ENCODE measurements at places on chromosomes 7 and 10.

- DNase-seq: no peak
- no peaks in the 10 kb centered on the region for H3K36me3 ChIP-seq
- no peak overlapping the region for H3K4me3 ChIP-seq
- no peaks in the 10 kb centered on the region for H3K4me1 ChIP-seq
- H3K27ac ChIP-seq: no peak overlapping the region
These were observed 97.0 kb upstream of the RET start for GRCh38 chr10:42979721-42980467.

DNA sequence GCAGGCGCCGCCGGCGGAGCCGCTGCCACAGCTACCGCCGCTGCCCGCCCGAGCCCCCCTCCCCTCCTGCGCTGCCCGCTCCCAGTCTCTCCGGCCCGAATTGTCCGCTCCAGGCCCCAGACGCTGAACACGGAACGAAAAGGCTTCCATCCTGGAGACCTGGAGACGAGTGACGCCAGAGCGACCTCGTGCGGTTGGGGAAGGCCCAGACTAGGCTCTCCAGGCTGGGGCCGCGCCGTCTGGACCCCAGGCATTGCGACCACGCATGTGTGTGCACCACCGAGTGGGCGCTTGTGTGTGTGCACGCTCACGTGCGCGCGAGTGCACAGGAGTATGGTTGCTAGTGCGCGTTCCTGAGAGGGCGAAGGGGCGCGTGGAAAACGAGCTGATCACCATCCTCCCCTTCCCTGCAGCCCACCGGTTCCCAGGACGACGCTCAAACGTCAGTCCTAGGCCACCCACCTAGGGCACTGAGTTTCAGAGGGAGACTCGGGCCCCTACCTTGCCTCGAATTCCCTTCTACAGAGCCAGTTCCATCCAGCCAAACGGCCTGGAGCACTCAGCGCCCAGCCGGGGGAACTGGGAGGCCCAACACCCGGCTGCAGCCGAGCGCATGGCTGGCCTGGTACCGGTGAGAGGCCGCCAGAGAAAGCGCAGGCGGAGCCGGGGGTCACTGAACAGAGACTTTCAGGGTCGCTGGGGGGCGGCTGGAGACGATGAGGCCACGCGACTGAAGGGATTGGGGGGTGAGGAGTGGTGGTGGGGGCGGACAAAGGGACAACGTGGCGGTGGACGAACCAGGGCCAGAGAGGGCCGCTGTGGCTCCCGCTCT, 11.6 kb downstream of the LBX1 start:
- peak; percentile 59 for DNase-seq
- no peaks in the 10 kb centered on the region for H3K27me3 ChIP-seq
- H3K36me3 ChIP-seq: no peaks in the 10 kb centered on the region
- no peak overlapping the region for H3K4me3 ChIP-seq
- peaks cover 9% of the 10 kb centered on the region for H3K4me1 ChIP-seq
- no peak overlapping the region for H3K27ac ChIP-seq

DNA sequence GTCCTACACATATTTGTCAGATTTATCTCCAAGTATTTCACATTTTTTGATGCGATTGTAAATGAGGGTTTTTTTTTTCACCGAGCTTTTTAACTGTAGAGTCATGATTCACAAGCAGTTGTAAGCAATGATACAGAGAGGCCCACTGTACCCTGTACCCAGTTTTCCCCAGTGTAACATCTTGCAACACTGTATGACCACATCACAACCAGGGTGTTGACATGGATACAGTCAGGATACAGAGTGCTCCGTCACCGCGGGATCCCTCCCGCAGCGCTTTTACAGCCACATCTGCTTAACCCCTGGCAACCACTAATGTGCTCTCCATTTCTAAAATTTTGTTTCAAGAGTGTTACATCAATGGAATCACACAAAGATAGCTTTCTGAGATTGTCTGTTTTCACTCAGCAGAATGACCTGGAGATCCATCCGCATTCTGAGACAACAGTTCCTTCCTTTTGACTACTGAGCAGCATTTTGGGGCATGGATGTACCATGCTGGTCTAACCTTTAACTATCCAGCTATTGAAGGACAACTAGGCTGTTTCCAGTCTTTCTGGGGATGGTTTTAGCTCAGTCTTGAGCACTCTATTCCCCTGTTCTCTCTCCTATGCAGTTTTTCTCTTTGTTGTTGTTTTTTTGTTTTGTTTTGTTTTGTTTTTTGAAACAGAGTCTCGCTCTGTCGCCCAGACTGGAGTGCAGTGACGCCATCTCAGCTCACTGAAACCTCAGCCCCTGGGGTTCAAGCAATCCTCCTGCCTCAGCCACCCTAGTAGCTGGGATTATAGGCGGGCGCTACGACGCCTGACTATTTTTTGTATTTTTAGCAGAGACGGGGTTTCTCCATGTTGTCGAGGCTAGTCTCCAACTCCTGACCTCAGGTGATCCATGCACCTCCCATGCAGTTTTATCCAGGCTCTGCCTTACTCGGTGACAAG, 25.9 kb downstream of the GPRIN2 start:
- peaks cover 3% of the 10 kb centered on the region for H3K4me1 ChIP-seq
- no peaks in the 10 kb centered on the region for H3K36me3 ChIP-seq
- H3K4me3 ChIP-seq: no peak overlapping the region
- H3K27ac ChIP-seq: no peak overlapping the region

DNA sequence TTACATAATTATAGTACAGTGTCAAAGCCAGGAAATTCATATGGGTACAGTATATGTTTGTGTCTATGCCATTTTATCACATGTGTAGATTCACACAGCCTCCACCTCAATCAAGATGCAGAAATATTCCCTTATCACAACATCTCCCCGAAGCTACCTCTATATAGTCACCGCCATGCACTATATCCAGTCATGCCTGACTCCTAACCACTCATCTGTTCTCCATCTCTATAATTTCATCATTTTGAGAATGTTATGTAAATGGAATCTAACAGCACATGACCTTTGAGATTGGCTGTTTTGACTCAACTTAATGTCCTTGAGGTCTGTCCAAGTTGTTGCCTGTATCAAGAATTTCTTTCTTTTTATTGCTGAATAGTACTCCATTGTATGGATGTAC, 22.3 kb upstream of the SLC25A13 start:
- no peaks in the 10 kb centered on the region for H3K36me3 ChIP-seq
- no peak overlapping the region for H3K4me3 ChIP-seq
- H3K27ac ChIP-seq: no peak overlapping the region
- H3K27me3 ChIP-seq: no peaks in the 10 kb centered on the region
- 0 out of 2 replicates have a peak, but pooled peaks cover under 1% of the 10 kb centered on the region for H3K4me1 ChIP-seq
- no peak for DNase-seq

DNA sequence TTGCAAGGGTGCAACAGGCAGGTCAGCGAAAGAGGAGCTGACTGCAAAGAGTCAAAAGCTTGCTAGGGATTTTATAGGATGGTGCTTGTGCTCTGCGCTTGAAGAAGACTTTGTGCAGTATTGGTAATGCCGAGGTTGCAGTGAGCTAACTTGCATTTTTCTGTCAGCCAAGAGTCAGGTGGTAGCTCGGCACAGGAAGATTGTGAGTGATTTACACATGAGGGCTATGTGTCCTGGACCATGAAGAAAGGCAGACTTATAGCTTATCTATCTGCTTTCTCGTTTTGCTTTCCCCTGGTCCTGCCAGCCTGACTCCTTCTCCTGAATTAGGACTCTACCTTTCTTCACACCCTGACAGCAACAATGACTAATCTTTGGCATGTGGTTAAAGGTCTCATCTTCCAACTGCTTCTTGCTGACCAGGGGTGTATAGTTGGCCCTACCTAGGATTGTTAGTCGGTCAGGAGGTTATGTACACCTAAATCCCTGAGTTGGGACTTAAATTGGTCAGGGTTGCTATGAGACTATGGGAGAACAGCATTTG, 4.1 kb upstream of the SYPL1 start:
- no peak overlapping the region for H3K27ac ChIP-seq
- H3K4me3 ChIP-seq: no peak overlapping the region
- peaks cover 6% of the 10 kb centered on the region for H3K4me1 ChIP-seq
- no peak for DNase-seq

GRCh38 chr10:23351926-23352519, 7.4 kb upstream of the C10orf67 start:
- no peaks in the 10 kb centered on the region for H3K4me1 ChIP-seq
- no peaks in the 10 kb centered on the region for H3K36me3 ChIP-seq
- DNase-seq: no peak
- no peaks in the 10 kb centered on the region for H3K27me3 ChIP-seq
- no peak overlapping the region for H3K4me3 ChIP-seq

DNA sequence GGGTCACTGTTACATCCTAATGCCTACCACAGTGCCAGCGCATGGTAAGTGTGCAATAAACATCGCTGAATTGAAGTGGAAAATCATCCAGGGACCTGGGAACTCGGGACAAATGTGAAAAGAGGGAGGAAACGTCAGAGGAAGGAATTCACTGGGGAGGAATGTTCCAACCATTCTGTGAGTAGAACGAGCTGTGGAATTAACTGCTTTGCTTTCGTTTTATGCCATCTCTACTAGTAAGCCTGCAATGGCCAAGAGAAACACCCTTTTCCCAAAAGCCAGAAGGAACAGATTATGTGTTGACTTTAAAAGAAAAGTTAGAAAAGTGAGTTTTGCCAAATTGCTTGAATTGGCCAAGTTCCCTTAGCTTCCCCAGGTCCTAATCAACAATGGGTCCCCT, 1044.9 kb downstream of the TYW1 start:
- no peak overlapping the region for H3K4me3 ChIP-seq
- H3K4me1 ChIP-seq: no peaks in the 10 kb centered on the region
- no peaks in the 10 kb centered on the region for H3K36me3 ChIP-seq
- H3K27me3 ChIP-seq: no peaks in the 10 kb centered on the region

GRCh38 chr10:33333260-33334101, 986 bp downstream of the NRP1 start:
- DNase-seq: no peak
- H3K27ac ChIP-seq: peak overlapping the region; percentile 83
- peaks cover 28% of the 10 kb centered on the region for H3K4me1 ChIP-seq
- H3K36me3 ChIP-seq: no peaks in the 10 kb centered on the region
- H3K27me3 ChIP-seq: no peaks in the 10 kb centered on the region
- H3K4me3 ChIP-seq: peak overlapping the region; percentile 58

- no peaks in the 10 kb centered on the region for H3K36me3 ChIP-seq
- no peaks in the 10 kb centered on the region for H3K4me1 ChIP-seq
- H3K27me3 ChIP-seq: no peaks in the 10 kb centered on the region
- H3K27ac ChIP-seq: no peak overlapping the region
- DNase-seq: no peak
These were observed 2.3 kb upstream of the MDFIC start for GRCh38 chr7:114919587-114919986.

- H3K4me3 ChIP-seq: no peak overlapping the region
- H3K27me3 ChIP-seq: no peaks in the 10 kb centered on the region
- H3K36me3 ChIP-seq: peaks cover 7% of the 10 kb centered on the region
- H3K4me1 ChIP-seq: no peaks in the 10 kb centered on the region
- no peak overlapping the region for H3K27ac ChIP-seq
- no peak for DNase-seq
These were observed 6.2 kb downstream of the EIF3B start for GRCh38 chr7:2360796-2361195.

- H3K27me3 ChIP-seq: no peaks in the 10 kb centered on the region
- H3K4me1 ChIP-seq: peaks cover 9% of the 10 kb centered on the region
- no peak for DNase-seq
- no peak overlapping the region for H3K27ac ChIP-seq
These were observed 227.7 kb downstream of the FANK1 start for GRCh38 chr10:126124046-126124445.

GRCh38 chr7:66176914-66177313, 28.2 kb upstream of the TPST1 start:
- no peaks in the 10 kb centered on the region for H3K27me3 ChIP-seq

- H3K36me3 ChIP-seq: no peaks in the 10 kb centered on the region
- no peak overlapping the region for H3K4me3 ChIP-seq
- H3K27ac ChIP-seq: no peak overlapping the region
- no peaks in the 10 kb centered on the region for H3K27me3 ChIP-seq
- no peak for DNase-seq
These were observed 71.2 kb downstream of the GRB10 start for GRCh38 chr7:50711271-50712175.

GRCh38 chr7:123961771-123962170, 36.7 kb downstream of the SPAM1 start:
- H3K36me3 ChIP-seq: no peaks in the 10 kb centered on the region
- no peak overlapping the region for H3K27ac ChIP-seq
- DNase-seq: no peak
- no peak overlapping the region for H3K4me3 ChIP-seq
- H3K4me1 ChIP-seq: no peaks in the 10 kb centered on the region
- H3K27me3 ChIP-seq: no peaks in the 10 kb centered on the region

DNA sequence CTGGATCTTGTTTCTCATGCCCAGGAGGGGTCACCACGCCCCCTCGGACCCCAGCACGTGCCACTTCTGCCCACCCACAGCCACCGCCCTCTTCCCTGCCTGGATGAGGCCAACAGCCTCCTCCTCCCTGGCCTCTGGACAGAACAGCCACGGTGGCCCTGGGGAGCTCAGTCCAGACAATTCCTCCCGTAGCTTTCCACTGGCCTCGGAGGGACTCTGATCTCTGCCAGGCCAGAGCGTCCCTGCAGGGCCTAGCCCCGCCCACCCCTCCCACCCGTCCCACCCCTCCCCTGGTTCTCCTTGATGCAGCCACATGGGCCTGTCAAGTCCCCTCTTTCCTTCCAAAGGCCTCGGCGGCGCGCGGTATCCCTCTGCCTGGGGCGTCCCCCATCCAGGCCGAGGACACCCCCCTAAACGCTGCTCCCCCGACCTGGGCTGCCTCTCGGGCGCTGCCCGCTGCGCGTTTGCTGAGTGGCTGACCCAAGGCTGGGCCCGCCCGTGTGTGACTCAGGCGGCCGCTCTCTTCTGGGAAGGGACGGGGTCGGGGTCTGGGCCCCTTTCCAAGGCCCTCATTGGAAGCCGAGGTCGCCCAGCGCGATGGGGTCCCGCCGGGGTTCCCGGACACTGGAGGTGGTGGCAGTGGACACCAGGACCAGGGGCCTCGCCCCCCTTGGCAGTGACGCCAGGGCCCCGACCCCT, 557 bp downstream of the TMEM120A start:
- H3K27me3 ChIP-seq: no peaks in the 10 kb centered on the region
- peaks cover 2% of the 10 kb centered on the region for H3K36me3 ChIP-seq
- peak overlapping the region; percentile 87 for H3K27ac ChIP-seq
- H3K4me1 ChIP-seq: peaks cover 45% of the 10 kb centered on the region
- peak overlapping the region; percentile 89 for H3K4me3 ChIP-seq

- no peak overlapping the region for H3K4me3 ChIP-seq
- DNase-seq: no peak
- H3K27ac ChIP-seq: no peak overlapping the region
- H3K36me3 ChIP-seq: no peaks in the 10 kb centered on the region
- peaks cover 7% of the 10 kb centered on the region for H3K4me1 ChIP-seq
These were observed 4.8 kb upstream of the POLR1F start for GRCh38 chr7:19713676-19714075.

DNA sequence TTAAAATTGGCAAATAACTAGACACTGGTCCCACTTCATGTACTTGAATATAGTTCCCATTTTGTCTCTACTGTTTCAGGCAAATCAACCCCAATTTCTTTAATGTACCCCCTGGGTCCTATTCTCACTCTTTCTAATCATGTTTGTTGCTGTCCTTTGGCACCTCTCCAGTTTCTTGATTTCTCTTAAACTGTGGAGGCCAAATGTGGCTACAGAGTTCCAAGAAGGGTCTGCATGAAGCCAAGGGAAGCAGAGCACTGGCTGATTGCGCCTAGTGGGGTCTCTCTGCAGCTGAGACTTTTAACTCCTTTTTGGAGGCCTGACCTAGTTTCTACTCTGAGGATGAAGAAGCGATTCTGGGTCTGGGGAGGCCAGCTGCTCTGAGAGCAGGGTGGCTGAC, 6.7 kb upstream of the ADAM12 start:
- no peaks in the 10 kb centered on the region for H3K36me3 ChIP-seq
- no peak overlapping the region for H3K4me3 ChIP-seq
- no peak for DNase-seq
- H3K27me3 ChIP-seq: no peaks in the 10 kb centered on the region

GRCh38 chr10:1320739-1321320, 264.6 kb downstream of the WDR37 start:
- H3K27ac ChIP-seq: no peak overlapping the region
- DNase-seq: no peak
- no peaks in the 10 kb centered on the region for H3K27me3 ChIP-seq
- no peaks in the 10 kb centered on the region for H3K4me1 ChIP-seq
- no peaks in the 10 kb centered on the region for H3K36me3 ChIP-seq
- no peak overlapping the region for H3K4me3 ChIP-seq

Data from Caco-2 (cell line).